Left cardiac atrium (tissue), 4 donors: ENCODE measurements at places on chromosomes 12 and 14. TPM values are rescaled to one million over a fixed set of nuclear protein-coding genes. Genes with fewer than 3 reads are reported as not detected.

The PIWIL1 gene
- total RNA-seq: not detected

The HCFC2 gene
- total RNA-seq: 10.2 TPM

The ART4 gene
- total RNA-seq: 11.8 TPM

The SLC6A12 gene
- total RNA-seq: 0.65 TPM

The LMO3 gene
- 7.6 TPM for total RNA-seq

The GLIPR1L2 gene
- 0.92 TPM for total RNA-seq

The LBHD2 gene
- not detected for total RNA-seq

The PTGR2 gene
- total RNA-seq: 26.9 TPM

The KLRD1 gene
- 2.4 TPM for total RNA-seq

The RNASE1 gene
- 632 TPM for total RNA-seq

The FGF23 gene
- not detected for total RNA-seq
